ENCODE measurements at places on chromosomes 4 and X.

- DNase-seq, result no peak
These were observed 620.9 kb downstream of the TLL1 start for GRCh38 chr4:166493924-166494345.

GRCh38 chr4:15396157-15396800, 31.6 kb upstream of the C1QTNF7 start:
- DNase-seq, result peak; percentile 9

DNA sequence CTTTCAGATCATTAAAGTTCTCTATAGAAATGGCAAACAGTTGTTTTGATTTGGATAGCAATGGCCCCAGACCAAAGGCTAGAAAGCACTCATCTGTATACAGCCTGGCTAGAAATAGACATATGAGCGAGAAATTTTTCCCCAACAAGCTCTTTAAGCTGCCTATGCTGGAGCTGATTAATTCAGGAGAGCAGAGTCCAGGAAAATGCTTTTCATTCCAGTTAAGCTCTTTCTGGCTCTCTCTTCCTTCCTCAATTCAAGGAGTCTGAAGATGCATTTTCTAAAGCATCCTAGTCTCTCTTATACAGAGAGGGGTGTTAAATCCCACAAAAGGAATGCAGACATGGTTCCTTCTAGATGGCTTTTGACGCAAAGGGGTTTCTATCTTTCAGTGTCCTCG, 141.7 kb upstream of the RAI2 start:
- DNase-seq, result no peak

DNA sequence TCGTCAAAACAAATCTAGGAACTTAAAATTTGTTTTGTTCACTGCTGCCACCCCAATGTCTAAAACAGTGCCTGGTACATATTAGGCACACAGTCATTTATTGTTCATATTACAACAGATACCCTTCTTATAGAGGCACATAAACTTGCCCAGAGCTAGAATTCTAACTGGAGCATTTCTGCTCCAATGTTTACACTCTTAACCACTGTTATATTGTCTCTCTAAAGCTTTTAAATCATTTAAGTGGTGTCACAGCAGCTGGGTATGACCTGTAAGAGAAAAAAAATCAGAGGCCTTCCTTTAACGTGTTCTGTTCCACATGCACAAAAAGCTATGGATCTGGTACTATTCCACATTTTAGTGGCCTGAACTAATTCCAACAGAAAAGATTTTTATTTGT, 3.0 kb downstream of the UBE2D3 start:
- no peak for DNase-seq

DNA sequence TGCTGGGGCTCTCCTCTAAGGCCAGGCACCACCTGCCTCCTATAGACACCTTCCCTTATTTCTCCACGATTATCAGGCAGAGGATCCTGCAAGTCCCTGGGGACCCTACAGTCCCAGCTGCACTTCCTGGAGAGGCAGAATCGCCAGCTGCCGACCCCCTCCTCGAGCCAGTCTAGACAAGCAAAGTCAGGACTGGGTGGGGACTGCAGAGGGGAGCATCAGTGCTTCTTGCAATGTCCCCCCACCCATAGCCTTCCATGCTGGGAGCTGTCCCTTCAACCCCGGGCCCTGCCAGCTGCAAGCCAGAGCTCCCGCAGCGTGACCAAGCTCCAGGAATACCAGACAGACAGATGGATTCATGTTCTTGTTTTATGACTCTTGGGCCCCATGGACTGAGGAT, 1.4 kb upstream of the CRMP1 start:
- DNase-seq, result no peak

DNA sequence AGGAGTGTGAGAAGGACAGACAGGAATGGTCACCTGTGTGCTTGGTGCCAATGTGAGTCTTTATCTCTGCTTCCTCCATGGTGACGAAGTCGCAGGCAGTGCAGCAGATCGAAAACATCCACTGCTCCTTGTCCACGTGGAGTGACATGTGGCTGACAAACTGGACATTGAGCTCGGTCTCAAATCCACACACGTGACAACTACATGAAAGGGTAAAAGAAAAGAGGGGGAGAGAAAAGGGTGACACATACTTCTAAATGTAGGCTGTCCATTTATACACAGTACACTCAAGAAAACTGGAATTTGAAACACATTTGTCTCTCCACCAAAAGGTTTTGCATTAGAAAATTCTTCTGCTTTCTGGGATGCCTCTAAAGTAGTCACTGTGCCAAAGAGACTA, 94.5 kb downstream of the C4orf51 start:
- DNase-seq, result no peak

DNA sequence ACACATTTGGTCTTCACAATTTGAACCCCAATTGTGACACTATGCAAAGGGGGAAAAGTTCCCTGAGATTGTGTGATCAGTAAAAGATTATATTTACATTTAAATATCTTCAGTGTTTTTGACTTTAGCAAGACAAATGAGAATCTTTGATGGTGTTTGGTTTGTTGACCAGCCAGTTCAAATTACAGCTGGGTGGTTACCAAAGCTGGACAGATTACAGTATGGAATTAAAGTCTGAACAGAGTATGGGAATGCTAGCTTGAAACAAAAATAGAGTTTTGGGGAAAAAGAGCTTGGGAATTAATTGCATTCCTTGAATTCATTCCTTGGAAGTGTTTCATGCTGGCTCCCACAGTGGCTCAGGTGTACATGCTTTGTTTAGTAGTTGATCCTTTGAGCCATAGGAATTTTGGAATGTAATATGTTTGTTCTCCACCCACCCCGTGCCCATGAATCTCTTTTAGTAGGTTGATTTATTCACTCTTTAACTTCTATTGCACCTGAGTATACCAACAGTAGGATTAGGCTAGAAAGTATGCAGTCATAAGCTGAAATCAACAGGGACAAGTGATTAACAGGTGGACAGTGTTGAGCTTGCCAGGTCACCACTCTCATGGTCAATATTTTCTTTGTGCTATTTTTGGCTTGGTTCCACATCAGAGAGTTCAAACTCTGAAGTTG, 81.1 kb upstream of the HELT start:
- no peak for DNase-seq

- DNase-seq, result no peak
These were observed 7.5 kb downstream of the APEX2 start for GRCh38 chrX:55007656-55008055.

DNA sequence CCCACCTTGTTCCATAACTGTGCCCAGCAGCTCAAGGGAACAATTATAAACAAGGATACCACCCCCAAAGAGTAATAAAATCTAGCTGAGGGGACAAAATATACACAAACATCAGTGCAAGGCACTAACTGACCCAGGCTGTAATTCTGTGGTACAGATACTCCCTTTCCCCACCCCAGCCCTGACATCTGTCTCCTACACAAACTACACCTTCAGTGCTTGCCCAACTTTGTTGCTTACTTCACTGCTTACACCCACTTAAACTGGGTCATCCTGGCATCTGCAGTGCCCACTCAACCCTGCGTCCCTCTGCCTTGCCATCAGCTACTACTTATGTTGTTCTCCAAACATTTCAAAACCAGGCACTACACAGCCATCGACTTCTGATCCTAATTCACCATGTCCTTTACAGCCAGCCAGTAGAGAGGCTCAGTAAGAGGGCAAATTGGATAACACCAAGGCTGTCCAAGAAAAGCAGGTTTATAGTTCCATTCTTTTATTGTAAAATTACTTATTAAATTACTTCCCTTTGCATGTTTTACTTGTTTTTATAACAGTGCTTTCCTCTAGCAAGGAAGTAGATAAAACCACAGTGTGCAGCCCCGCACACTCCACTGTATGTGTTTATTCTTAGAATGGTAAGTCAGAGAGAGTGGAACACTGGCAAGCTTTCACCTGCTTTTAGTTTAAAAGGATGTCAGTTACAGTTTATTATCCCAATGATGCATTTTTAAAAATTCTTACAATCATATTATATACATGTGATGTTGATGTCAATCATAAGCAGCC, 149.6 kb downstream of the INPP4B start:
- DNase-seq, result no peak

DNA sequence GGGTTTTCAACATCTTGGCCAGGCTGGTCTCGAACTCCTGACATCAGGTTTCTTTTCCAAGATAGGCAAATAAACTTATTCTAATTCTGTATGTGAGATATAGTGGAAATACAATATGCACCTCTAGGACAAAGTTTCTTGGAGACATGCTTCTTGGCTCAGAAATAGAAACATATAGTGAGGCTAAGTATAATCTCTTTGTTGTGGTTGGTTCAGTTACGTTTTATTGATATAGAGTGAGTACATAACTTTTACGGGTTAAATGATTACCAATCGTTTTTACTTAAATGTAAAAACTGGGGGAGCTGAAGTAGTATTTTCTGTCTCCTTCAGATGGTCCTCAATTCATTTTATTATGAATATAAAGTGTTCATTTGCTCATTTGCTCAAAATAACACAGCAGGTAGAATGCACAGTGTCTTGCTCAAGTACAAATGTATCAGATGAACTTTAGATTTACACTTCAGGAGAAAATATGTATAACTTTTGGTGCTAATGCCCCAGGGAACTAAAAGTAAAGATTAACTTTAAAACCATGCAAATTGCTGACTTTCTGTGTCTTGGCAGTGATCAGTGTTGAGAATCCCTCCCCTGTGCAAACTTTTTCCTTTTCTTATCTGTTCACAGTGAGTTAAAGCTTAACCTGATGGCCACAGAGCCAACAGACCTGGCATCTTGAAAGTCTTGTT, 77.6 kb downstream of the AFF1 start:
- DNase-seq, result no peak

- DNase-seq, result no peak
These were observed 9.2 kb upstream of the MAML3 start for GRCh38 chr4:140163029-140163810.

DNA sequence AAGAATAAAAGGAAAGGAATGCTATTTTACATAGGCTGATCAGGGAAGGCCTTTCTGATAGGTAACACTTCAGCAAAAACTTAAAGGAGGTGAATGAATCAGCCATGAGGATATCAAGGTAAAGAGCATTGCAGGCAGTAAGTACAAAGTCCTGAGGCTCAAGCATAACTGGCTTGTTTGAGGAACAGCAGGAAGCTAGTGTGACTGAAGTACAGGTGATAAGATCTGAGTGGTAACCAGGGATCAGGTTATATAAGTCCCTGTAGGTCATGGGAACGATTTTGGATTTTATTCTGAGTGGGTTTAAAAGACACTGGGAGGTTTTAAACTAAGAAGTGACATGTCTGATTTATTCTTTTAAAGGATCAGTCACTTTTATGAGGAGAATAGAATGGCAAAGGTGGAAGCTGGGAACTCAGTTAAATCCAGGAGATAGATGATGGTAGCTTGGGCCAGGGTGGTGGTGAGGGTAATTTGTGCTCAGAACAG, 47.1 kb upstream of the THOC2 start:
- DNase-seq, result no peak

GRCh38 chr4:54726907-54727306, 69.2 kb downstream of the KIT start:
- DNase-seq, result no peak

- DNase-seq, result no peak
These were observed 44.5 kb downstream of the MGST2 start for GRCh38 chr4:139710073-139710472.

GRCh38 chr4:38503689-38504395, 160.2 kb upstream of the KLF3 start:
- DNase-seq, result no peak

DNA sequence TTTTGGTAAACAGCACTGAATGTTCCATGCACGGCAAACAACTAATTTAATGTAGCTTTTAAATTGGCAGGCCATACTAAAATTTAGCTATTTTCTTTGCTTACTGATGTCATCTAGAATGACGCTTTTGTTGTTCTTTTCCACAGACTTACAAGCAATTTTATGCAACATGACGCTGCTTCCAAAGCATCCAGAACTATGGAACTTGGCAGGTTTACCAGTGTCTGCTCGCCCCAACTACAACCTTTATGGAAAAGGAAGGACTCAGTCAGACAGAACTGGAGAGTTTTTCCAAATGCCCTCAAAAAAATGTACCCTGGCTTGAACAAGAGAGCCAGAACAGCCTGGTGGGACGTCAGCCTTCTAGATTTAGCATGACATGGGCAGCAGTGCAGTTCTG, 58.7 kb downstream of the ANOS1 start:
- DNase-seq, result no peak

DNA sequence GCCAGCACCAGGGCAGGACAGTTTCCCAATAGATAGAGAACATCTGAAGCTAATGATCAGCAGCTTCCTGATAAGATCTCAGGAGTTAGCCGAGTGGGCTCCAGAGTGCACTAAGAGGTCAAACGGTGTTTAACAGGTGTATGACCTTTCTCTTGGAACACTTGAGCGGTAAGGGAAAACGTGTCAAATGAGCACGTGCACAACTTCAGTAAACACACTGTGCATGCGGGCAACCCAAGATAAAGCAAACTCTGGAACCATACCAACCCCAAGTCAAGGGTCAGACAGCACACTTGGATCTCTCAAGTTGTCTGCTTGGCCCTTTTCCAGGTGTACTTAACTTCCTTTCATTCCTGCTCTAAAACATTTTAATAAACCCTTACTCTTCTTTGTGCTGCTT, 1941.5 kb upstream of the PCDH10 start:
- DNase-seq, result no peak

GRCh38 chr4:41136456-41136855, 77.9 kb downstream of the APBB2 start:
- DNase-seq, result no peak

GRCh38 chr4:159871141-159871540, 768.3 kb downstream of the RAPGEF2 start:
- DNase-seq, result no peak

DNA sequence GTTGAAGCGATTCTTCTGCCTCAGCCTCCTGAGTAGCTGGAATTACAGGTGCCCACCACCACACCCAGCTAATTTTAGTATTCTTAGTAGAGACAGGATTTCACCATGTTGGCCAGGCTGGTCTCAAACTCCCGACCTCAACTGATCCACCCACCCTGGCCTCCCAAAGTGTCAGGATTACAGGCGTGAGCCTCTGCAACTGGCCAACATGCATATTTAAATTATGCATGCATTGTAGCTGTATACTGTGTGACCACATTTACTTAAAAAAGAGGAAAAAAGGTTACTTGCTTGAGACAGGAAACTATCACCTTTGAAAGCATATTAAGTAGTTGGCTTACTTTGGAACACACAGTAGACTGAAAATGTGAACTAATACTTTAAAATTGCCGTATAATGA, 29.5 kb downstream of the METTL14 start:
- no peak for DNase-seq

- no peak for DNase-seq
These were observed 11.1 kb downstream of the TXLNG start for GRCh38 chrX:16797358-16797757.

- DNase-seq, result no peak
These were observed 230.7 kb upstream of the KCNIP4 start for GRCh38 chr4:22179124-22179874.

GRCh38 chr4:159204566-159204965, 101.7 kb downstream of the RAPGEF2 start:
- no peak for DNase-seq

GRCh38 chr4:4783847-4784246, 75.6 kb upstream of the MSX1 start:
- no peak for DNase-seq

DNA sequence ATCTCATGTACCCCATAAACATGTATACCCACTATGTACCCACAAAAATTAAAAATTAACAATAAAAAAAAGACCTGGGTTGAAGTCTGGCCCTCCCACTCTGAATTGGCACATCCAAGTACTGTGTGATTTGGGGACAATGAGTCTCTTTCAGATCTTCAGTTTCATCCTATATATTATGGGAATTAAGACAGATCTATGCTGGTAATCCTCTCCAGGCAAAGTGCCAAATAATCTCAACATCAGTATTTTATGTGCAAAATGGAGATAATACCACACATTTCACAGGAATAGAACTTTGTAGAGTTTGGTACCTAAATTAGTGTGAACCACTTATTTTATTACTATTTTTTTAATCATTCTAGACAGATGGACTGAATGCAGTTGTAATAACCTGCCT, 11.0 kb upstream of the SCD5 start:
- no peak for DNase-seq
